ENCODE measurements at places on chromosomes 2 and 18.
A peak's percentile ranks its signal among the peaks of the same experiment; 100 is the strongest.

- DNase-seq: no peak
These were observed 197.1 kb downstream of the AGAP1 start for GRCh38 chr2:235690809-235691450.

- no peak for DNase-seq
These were observed 27.7 kb downstream of the LAMA3 start for GRCh38 chr18:23716966-23717365.

DNA sequence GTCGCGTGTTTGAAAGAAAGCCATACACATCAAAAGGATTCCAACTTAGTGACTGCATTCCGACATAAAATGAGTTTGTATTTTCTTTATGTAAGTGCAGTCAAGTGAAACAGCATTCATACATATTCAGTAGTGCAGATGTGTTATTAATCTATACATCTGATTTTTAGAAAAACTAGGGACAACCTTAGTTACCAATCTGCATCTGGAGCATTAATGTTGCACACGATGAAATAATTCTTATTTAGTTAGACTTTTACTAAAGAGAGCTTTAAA lies 1.9 kb downstream of the GORASP2 start:
- no peak for DNase-seq

DNA sequence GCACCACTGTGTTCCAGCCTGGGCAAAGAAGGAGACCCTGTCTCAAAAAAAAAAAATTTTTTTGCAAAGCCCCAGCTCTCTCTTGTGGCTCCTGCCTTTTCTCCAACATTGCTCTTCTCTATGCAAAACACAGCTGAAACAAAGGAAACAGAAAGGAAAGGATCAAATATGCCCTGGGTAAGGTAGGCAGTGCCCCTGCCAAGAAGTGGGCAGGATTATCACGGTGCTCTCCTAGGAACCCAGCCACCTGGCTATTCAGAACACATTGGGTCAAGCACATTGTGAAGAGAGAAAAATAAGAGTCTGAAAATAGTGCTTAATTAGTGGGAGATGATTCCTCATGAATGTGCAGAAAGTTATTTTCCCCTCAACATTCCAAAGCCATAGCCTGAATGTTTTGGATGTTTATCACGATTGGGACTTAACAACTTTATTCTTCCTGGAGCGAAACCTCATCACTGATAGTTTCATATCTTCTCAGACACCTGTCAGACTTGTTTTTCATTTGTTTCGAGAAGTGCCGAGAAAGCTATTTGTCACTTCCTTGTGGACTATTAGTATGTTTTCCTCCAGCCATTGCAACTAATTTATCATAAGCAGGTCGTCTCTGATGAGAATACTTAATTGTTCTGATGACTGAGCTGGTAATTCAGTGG lies 42.7 kb upstream of the RPL31 start:
- DNase-seq: peak; percentile 31

DNA sequence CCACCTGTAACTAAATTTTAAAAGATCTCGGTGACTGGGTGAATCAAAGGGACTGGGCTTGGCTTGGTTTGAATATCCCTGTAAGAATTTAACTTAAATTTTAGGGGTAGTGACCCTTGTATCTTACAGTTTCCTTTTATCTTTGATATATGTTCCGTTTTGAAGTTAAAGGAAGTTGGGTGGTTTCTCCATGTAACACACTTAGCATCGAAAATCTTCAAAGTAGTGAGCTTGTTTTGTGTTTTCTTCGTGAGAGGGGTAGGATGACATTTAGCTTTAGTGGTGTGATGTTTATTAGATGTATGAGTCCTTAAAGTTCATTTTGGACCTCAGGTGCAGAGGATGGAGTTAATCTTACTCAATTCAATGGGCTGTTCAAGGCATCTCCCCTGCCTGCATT lies 1.6 kb downstream of the WDR7 start:
- no peak for DNase-seq

DNA sequence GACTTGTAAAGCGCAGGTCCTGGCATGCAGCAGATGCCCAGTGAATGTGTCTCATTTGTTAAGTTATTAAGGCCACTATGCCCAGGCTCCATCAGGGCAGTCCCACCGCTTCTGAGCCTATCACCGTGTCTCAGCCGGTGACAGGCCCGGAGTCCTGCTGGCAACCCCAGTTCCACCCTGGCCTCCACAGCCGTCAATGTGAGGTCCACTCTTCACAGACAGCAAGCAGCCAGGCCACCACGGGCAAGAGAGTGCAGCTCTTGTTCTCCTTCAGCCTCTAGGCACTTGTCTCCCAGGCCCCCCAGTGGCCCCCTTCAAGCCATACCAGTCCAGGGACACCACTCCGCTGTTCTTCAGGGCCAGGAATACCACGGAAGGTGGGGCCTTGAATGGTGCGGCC lies 22.6 kb downstream of the CFAP65 start:
- DNase-seq: no peak

Measured in cerebellar cortex (tissue), 1 donor.